ENCODE measurements at places on chromosomes 16 and 17. TPM values are rescaled to one million over a fixed set of nuclear protein-coding genes. Genes with fewer than 3 reads are reported as not detected.

LYZL6 gene
- polyA plus RNA-seq = not detected

LRRC37A gene
- polyA plus RNA-seq = 0.35 TPM

NPB gene
- polyA plus RNA-seq = 0.06 TPM

DNA sequence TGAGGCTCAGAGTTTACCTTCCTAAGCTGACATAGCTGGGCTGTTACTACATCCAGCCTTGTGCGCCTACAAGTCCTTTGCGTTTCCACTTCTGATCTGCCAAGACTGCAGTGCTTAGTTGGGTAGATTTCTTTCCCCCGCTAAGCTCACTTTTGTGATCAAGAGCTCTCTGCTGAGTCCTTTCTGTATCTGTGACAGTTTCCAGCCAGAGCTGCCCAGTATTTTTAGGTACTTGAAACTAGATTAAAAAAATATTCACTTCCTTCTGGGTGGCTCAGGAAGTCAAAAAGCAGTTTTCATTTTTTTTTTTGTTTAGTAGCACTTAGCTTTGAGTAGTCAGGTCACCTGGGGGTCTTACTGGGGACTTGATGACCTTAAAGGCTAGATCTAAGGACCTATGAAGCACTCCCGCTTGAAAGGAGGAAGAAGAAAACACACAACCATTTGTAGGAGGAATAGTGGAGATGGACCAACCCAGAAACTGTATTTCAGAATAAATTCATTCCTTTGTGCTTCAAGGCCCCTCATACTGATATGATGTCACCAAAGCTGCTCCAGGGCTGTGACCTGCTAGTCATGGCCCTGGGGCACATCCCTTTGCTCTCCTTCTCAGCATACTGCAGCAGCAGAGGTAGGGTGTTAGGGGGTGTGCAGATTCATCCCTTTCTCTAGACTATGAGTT lies 75.6 kb upstream of the HNF1B start:
- DNase-seq = no peak

CA5A gene
- not detected for polyA plus RNA-seq

ZNF778 gene
- 4.3 TPM for polyA plus RNA-seq

- DNase-seq = no peak
Measured at GRCh38 chr17:66087073-66087472, 104.9 kb downstream of the CEP112 start.

DNA sequence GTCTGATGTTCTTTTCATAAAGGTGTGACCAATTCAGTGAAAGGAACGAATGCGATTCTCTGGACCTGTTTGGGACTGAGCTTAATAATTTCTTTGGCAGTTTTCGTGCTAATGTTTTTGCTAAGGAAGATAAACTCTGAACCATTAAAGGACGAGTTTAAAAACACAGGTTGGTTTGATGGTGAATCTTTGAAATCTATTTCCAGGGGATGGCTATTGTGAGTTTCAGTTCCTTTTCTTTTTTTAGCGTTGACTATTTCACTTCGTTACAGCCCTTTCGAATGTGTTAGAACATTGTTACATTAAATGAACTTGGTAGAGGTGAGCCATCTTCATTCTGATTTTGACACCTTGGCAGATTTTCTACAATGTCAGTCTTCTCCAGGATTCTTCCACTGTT lies 1.2 kb downstream of the TNFRSF17 start:
- DNase-seq = no peak

Measured in mammary epithelial cell (primary cell).